Inflammatory macrophage treated with lipopolysaccharide for 1 hour (primary cell): ENCODE measurements at places on chromosomes 2 and 18.

DNA sequence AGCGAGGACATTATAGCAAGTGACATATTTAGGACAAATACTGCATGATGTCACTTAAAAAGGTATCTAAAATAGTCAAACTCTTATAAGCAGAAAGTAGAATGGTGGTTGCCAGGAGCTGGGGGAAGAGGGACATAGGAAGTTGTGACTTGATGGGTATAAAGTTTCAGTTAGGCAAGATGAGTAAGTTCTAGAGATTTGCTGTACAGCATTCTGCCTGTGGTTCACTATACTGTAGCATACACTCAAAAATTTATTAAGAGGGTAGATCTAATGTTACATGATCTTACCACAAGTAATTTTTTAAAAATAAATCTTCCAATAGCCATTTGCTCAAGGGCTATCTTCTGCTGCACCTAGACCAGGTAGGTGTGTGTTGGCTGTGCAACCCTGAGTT lies 78.1 kb upstream of the NPAS2 start:
- DNase-seq = no peak

DNA sequence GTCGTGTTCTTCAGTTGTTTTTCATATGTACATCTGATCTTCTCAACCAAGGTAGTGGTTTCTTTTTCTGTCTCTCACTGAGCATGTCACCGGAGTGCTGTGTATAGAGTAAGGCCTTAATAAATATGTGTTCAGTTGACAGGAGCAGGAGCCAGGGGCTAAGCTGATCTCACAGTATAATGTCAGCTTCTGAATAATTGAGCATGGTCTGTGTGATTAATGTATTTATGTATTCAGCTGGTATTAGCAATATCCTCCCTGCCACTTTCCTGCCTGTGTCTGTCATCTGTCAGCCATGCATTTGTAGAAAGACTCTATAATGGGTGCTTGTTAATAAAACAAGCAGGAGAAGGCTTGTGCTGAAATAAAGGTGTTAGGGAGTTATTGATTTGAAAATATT lies 198.9 kb downstream of the ADCYAP1 start:
- no peak for DNase-seq

DNA sequence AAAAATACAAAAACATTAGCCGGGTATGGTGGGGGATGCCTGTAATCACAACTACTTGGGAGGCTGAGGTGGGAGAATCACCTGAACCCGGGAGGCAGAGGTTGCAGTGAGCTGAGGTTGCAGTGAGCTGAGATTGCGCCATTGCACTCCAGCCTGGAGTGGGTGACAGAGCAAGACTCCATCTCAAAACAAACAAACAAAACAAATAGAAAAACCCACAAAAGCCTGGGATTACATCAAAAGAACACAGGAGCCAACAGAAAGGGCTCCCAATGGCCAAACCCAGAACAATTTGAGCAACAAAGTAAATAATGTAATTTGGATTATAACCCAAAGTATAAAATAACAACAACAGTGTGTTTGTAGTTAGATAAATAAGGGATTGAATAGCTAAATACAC lies 159.8 kb downstream of the UXS1 start:
- DNase-seq = no peak

GRCh38 chr2:59206361-59206760 lies 965.2 kb upstream of the FANCL start:
- no peak for DNase-seq

- DNase-seq = no peak
Measured at GRCh38 chr18:24086082-24086481, 52.8 kb upstream of the CABYR start.

DNA sequence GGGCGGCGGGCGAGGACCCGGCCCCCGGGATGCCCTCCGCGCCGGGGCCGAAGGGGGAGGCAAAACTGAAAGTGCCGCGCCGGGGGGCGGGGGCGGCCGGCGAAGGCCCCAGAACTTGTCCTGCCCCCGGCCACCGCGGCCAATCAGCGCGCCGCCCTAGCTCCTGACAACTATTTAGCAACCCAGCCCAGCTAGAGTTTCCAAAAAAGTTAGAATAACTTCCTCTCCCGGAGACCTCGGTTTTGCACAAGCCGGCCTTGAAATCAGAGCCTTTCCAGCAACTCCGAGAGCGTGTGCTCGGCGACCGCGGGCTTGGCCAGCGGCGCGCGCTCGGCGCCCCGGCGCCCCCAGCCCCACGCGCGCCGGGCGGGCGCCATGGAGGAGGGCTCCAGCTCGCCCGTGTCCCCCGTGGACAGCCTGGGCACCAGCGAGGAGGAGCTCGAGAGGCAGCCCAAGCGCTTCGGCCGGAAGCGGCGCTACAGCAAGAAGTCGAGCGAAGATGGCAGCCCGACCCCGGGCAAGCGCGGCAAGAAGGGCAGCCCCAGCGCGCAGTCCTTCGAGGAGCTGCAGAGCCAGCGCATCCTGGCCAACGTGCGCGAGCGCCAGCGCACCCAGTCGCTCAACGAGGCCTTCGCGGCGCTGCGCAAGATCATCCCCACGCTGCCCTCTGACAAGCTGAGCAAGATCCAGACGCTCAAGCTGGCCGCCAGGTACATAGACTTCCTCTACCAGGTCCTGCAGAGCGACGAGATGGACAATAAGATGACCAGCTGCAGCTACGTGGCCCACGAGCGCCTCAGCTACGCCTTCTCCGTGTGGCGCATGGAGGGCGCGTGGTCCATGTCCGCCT lies at the start of gene TWIST2:
TWIST2 (plus strand) TSS at position 245 of the 850 bp plus-strand sequence; CDS start at position 376, 131 bp downstream.
- DNase-seq = peak; percentile 67

GRCh38 chr2:96354492-96354891 lies 18.9 kb downstream of the NCAPH start:
- no peak for DNase-seq

DNA sequence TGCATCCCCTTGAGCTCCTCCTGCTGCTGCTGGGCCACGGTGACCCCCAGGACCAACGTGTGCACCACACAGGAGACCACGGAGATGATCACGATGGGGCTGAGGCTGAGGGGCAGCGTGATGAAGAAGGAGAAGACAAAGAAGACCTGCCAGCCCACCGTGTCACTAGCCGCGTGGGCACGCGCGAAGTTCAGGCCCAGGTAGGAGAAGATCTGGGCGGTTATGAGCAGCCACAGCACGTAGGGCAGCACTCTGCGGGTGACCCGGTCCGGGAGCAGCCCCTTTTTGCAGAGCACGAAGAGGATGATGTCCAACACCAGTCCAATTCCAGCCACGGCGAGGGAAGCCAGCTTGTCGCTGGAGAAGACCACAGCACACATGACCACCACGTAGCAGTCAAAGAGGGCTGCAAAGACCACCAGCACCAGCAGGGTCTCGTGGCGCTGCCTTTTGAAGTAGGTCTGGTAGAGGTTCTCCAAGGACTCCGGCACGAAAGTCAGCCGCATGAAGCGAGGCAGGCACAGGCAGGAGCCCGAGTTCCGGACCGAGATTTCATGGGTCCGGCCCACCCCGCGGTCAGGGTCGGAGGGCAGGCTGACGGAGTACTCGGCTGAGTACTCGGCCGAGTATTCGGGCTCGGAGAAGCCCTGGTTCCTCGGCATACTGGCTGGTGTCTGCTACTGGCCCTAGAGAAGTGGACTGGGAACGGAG lies 1.6 kb downstream of the ADCY3 start:
- no peak for DNase-seq

DNA sequence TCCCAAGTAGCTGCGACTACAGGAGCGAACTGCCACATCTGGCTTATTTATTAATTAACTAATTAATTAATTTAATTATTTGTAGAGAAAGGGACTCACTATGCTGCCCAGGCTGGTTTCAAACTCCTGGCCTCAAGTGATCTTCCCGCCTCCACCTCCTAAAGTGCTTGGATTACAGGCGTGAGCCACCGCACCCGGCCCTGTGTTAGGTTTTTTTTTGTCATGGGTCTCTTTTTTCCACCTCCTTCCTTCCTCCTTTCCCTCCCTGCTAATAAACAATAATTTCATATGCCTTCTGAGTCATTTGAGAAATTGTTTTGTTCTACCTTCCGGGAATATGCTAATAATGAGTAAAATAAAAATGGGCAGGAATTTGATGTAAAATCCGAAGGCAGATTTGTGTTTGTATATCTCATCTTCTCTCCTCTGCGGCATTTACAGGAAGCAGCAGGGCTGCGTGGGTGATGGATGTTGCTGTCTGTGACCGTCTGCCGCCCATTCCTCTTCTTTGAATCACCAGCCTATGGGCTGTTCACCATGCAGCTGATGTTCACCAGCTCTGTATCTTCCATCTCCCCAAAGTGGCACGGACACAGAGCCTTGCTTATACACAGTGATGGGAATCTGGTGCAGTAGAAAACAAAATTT lies 89.9 kb downstream of the ACSL3 start:
- peak; percentile 47 for DNase-seq

DNA sequence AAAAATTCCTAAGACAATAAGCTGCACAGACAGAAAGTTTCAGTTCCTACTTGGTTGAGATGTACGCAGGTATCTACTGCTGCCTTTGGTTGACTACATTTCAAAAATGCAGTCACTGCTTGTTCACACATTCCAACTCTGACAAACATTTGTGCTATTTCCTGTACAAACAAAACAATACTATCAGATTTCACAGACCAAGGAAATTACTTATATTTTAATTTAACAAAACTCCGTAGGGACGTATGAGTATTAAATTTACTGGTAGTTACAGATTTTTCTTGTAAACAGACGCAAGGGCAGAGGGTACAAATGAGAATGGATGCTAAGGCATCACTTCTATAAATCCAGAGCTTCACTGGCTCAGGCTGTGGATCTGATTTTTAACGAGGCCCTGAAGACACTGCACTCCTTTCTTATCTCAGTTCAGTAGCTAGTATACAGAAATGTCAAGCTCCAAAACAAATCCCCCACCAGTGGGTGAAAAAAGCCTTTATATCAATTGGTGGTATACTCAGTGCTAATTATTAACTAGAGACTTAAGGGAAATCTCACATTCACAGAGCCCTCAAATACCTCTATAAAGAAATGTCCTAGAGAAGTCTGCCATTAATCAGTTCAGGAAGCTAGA lies 31.7 kb upstream of the TTC32 start:
- DNase-seq = no peak

DNA sequence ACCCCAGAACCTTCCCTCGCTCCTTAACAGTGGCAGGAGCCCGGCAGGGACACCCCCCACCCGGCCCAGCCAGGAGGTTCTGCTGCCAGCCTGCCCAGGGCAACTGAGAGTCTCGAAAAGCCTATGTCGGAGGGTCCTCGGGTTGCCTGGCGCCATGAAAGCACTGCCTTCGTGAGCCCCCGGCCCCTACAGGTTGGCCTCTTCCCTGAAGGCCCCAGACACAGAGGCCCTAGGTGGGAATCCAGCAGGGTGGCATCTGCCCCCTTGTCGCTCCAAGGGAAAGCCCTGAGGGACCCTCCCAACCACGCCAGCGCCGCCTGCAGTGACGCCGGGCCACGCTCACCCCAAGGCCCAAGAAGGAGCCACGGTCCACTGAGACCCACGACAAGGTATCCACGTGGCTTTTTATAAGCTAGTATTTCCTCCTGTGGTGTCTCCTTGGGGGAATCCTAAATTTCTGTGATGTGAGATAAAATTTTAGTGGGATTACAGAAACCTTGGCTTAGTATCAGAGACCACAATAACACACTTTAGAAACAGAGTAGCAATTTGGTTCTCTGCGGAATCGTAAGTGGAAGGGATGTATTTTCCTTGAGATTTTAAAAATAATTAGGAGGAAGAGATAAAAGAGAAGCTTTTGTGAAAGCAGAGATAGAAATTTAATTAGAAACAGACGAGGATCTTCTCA lies 138.9 kb downstream of the HDAC4 start:
- DNase-seq = no peak

- no peak for DNase-seq
Measured at GRCh38 chr2:211800001-211800400, 738.6 kb downstream of the ERBB4 start.

DNA sequence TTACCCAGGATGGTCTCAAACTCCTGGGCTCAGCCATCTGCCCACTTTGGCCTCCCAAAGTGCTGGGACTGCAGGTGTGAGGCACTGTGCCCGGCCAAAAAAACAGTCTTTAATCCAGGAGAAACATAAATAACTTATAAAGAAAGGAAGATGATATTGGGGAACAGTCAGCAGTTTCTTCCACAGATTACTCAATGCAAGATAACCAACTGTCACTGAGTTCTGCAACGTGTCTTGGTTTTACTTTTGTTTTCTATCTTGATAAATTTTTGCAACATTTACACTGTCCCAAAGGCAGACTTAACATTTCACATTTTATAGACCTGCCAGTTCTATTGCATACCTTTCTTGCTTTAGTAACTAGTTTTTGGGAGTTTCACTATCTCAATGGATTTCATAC lies 71.1 kb downstream of the ANKRD44 start:
- DNase-seq = peak; percentile 71

DNA sequence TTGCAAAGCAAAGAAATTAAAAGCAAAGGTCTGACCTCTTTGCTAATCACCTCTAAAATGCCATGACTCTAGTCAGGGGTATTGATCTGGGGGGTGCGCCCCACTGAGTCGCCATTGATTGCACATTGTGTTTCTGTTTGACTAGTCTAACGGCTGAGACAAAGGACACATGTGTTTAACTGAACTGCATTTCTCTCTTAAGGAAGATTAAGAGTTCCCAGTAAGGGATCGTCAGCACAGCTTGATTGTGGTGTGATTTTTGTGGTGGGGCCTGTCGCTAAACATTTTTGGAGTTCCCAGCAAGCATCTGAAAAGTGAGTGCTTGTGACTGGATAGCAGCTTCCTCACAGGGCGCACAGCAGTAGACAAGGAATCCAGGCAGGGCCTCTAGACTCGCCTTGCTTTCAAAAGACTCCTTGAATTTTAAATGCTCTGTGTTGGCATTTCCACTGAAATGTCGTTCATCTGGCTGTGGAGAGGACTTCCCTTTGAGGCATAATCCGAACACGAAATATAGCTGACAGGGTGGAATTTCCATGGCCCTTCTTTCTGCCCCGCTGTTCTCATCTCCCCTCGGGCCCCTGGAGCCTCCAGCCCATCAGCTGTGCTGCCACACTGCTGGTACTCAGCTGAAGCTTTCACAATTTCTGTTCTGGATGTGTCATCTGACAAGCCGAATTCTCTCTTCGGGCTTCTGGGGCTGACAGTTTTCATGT lies 126.3 kb downstream of the FAM168B start:
- no peak for DNase-seq

DNA sequence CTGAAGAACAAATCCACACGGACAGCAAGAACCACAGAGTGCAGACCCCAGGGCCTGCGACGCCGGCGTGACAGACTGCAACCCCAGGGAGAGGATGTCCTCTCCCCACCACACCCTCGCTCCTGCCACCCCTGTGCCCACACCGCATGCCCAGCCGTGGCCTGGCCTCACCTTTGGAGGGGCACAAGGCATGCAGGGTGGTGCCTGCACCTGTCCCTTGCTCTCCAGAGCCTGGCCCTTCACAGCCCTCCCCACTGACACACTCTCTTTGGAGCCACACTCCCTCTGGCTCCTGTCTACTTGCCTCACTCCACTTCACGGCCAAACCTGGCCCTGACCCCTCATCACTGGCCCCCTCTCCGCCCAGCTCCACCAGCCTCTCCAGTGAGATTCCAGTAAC lies 9.3 kb downstream of the THAP4 start:
- no peak for DNase-seq
